Activated CD4-positive, alpha-beta T cell treated with anti-CD3 and anti-CD28 coated beads, Interleukin-2, amount 50 U/mL, for 1 hour (primary cell): ENCODE measurements at places on chromosomes 5 and 9.

GRCh38 chr5:179668391-179668790 is 12.4 kb downstream of the CBY3 start:
- peak; percentile 37 for DNase-seq

- DNase-seq, result no peak
Measured at GRCh38 chr9:124454296-124454695, 4.0 kb downstream of the ADGRD2 start.

GRCh38 chr5:40683305-40683704 is 3.6 kb downstream of the PTGER4 start:
- DNase-seq, result no peak

DNA sequence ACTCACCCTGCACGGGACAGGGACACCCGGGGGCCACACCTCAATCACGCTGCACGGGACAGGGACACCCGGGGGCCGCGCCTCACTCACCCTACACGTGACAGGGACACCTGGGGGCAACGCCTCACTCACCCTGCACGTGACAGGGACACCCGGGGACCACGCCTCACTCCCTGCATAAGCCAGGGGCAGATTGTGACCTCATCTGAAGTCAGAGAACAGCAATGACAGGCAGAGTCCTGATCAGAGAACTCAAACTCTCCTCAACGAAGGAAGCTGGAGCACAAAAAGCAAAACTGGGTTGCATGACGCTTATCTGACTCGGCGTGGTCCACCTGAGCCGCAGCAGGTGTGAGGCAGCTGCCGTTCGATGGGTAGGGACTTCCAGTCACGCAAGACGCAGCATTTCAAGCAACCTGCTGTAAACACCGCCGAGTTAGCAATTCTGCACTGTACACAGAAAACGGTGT is 3.2 kb downstream of the TERT start:
- no peak for DNase-seq

DNA sequence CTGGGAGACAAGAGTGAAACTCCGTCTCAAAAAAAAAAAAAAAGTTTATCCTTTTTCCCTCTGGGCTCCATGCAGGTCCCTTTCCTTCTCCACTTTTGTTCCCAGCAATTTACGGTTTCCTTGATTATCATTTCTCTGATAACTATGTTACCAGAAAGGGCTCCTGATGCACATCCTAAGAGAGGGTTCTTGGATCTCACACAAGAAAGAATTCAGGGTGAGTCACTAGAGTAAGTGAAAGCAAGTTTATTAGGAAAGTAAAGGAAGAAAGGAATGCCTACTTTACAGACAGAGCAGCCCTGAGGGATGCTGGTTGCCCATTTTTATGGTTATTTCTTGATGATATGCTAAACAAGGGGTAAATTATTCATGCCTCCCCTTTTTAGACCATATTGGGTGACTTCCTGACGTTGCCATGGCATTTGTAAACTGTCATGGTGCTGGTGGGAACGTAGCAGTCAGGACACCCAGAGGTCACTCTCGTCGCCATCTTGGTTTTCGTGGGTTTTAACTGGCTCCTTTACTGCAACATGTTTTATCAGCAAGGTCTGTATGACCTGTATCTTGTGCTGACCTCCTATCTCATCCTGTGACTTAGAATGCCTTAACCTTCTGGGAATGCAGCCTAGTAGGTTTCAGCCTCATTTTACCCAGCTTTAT is 13.5 kb upstream of the MELK start:
- no peak for DNase-seq

- no peak for DNase-seq
Measured at GRCh38 chr5:162657076-162657475, 589.5 kb downstream of the GABRG2 start.

DNA sequence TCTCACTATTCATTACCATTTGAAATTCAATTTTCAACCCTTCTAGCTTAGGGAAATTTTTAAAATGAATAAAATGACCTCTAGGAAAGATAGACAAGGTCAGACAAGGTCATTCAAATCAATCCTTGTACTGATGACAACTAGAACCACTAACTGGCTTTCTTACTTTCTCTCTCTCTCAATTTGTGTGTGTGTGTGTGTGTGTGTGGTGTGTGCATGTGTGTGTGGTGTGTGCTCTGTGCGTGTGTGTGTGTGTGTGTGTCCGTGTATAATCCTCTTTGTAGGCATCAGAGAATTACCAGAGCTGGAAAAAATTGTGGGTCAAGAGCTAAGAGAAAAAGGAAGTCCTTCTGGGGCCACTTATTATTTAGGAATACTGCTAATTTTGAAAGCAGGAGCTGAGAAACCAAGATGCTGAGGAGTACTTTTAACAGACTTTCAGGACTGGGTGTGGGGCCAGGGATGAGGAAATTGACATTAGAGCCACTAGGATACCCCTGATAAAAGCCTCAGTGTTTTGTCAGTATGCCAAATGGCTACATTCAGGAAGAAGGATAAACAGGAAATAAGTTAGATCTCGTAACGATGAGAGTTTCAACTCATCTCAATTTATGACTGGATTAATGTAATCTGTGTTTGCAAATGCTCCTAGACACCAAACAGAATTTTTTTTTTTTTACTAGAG is 723.3 kb downstream of the CETN3 start:
- no peak for DNase-seq

- no peak for DNase-seq
Measured at GRCh38 chr5:9787861-9788600, 157.9 kb upstream of the TAS2R1 start.

GRCh38 chr5:65474130-65474711 is 7.5 kb downstream of the ADAMTS6 start:
- no peak for DNase-seq

GRCh38 chr5:64509828-64510227 is 4.0 kb downstream of the RGS7BP start:
- DNase-seq, result no peak

GRCh38 chr5:82704381-82704780 is 372.8 kb downstream of the TMEM167A start:
- DNase-seq, result no peak

DNA sequence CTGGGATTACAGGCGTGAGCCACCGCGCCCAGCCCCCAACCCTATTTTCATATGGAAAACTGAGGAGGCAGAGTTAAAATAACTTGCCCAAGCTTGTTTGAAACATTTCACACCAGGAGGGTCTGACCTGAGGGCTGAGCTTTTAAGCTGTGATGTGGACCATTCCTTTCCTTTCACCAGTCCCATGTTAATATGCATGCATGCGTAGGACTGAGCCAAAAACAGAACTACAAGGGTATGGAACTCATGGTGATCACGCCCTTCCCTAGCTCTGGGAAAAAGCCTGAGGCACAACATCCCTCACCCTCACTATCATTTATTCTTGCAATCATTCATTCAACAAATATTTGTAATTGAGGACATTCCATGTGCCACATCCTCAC is 87.4 kb upstream of the FAM169A start:
- no peak for DNase-seq

GRCh38 chr5:8523501-8523900 is 654.6 kb downstream of the MTRR start:
- DNase-seq, result no peak

GRCh38 chr9:91746904-91747303 is 203.1 kb downstream of the ROR2 start:
- DNase-seq, result no peak

DNA sequence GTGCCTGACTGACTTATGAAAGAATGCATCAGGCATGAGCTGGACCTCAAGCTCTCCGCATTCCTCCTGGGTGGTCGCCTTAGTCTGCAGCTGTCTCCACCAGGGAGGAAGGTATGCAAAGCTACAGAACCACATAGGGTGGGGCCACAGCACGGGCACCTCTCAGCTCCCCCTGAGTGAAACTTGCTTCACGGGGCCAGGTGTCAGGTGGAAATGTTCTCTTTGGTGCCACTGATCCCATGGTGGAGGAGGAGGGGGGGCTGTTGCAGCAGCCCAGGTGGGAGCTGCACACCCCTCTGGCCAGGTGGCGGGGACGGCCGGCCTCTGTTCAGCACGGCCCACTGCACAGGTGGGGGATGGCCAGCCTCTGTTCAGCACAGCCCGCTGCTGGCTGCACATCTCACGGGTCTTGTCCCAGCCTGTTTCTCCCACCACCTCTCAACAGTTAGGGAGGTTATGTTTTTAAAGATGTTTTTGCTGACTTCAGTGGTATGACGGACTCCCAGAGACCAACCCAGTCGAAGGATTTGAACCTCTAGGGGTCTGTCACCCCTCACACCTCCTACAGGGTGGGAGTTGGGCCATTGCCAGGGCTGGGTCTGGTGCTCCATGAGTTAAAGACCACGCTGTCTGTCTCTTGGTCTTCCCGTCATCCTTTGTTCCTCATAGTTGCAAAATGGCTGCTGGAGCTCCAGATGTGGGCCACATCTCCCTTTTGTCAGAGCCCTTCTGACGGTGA is 34.3 kb downstream of the MRPL36 start:
- DNase-seq, result no peak

- DNase-seq, result no peak
Measured at GRCh38 chr9:135159801-135160200, 72.3 kb downstream of the OLFM1 start.

DNA sequence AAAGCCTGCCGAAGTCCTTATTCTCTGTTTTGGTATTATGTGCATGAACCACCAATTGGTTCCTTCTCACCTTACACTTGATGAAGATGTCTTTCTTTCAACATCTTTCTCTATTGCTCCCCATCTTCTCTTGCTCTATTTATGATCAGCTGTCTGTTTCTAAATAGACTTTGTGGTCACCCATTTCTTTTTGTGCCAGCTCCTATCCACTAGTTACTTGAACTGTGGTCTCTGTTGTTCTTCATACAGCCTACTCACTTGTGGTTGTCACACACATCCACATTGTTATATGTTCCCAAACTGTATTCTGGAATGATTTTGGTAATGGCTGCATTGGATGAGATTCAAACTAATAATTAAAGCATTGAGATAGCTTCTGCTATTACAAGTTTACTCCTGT is 11.4 kb downstream of the VCAN start:
- no peak for DNase-seq

DNA sequence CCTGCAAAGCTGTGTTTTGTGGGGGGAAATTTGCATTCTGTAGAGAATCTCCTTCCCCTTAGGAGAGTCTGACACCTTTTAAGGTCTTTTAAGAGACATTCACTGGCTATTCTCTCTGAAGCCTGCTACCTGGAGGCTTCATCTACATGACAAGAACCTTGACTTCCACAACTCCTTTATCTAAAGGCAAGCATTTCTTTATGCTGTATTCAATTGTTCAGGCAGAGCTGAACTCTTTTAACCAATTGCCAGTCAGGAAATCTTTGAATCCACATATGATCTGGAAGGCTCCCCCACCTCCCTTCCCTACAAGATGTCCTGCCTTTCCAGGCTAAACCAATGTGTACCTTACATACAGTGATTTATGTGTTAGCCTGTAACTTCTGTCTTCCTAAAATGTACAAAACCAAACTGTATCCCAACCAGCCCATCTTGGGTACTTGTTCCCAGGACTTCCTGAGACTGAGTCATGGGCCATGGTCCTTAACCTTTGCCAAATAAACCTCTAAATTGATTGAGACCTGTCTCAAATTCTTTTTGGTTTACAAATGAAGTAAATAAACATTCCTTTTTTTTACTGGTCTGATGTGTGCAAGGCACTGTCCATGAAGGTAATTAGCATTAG is 9.9 kb downstream of the C9orf85 start:
- DNase-seq, result no peak

- no peak for DNase-seq
Measured at GRCh38 chr5:60835554-60835953, 8.5 kb downstream of the ELOVL7 start.

DNA sequence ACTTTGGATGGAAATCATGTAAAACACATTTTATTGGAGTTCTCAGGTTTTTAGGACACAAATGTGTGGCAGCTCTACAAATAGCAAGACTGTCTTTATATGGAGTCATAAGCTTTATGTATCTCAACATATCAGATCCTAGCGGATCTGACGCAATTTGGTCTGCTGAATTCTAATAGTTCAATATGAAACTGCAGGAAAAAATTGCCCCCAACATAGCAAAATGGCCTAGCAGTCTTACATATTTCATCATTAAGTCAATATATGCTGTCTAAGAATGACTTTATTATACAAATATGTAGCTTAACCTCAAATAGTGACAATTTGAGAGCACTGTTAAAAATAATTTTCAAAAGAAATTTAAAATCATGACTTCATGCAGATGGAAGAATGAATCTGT is 244.3 kb downstream of the TAF11L14 start:
- DNase-seq, result no peak

DNA sequence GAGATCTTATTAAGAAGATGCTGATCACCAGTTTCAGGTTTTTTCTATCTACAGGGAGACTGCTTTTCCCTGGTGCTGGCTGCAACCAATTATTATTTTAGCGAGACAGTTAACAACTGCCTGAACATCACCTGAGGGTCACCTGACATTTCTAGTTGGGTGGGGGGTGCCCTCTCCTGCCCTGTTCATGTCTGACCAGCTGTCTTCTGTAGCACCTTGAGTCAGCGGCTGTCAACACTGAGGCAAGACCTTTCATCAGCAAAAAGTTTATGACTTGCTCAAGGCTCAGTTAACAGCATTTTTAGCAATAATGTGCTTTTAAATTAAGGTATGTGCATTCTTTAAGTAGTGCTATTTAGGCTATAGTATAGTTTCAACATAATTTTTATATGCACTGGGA is 58.0 kb downstream of the ADCY2 start:
- DNase-seq, result no peak

GRCh38 chr5:14495301-14495700 is 86.3 kb upstream of the OTULINL start:
- no peak for DNase-seq

GRCh38 chr5:137815202-137815990 is 52.3 kb upstream of the MYOT start:
- DNase-seq, result no peak

DNA sequence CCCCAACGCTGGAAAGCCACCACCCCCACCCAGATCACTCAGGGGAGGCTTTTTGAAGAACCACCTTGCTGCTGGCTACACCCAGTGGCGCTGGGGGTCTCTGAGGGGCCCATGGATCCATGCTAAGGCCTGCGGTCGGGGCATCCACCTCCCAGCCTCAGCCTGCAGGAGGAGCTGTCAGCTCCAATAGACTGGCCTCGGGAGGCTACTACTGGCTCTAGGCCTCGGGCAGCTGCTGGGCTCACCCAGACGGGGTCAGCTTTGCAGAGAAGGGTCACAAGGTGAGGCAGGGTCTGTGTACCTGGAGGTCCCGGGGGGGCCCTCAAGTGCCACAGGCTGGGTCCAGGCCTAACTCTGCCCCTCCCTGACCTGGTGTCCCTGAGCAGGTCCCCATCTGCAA is 193.7 kb downstream of the OLFM1 start:
- no peak for DNase-seq

DNA sequence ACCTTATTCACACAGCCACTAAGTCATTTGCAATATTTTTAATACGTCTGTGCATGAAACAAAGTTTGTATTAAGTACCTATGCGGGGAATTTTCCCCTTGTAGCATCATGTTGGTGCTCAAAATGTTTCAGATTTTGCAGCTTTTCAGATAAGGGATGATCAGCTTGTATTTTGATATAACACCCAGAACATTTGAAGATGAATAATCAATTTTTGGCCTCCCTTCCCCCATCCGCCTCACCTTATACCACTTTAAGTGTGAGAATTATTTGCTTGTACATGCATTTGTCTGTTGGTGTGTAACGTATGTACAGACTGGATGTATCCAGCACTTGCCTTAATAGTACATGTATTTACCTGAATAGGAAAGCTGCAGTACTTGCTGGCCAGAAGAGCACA is 1.7 kb downstream of the JAK2 start:
- DNase-seq, result no peak

GRCh38 chr5:68688547-68688946 is 405.3 kb upstream of the SLC30A5 start:
- no peak for DNase-seq

GRCh38 chr5:50846261-50846660 is 179.8 kb downstream of the PARP8 start:
- no peak for DNase-seq
